ENCODE measurements at places on chromosomes 4 and X. TPM values are rescaled to one million over a fixed set of nuclear protein-coding genes. Genes with fewer than 3 reads are reported as not detected.
A peak's percentile ranks its signal among the peaks of the same experiment; 100 is the strongest.

DNA sequence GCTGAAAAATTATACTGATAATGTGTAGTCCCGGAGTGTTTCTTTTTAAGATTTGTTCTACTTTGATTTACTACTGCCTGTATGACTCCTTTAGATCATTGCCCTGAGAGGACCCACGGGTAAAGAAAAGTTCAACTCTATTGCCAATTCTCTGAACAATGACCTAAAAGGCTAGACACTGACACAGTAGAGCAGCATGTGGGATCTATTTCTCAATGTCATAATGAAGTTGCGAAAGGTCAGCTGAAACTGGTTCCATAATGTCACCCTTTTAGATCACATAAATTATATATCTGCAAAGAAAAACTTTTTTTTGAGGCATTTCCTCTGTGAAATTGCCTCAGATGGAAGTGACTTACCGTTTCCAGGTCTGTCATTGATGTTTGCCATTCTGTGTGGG is 67.4 kb downstream of the GLRB start:
- DNase-seq, result no peak

GRCh38 chrX:101677028-101677427 is 17.4 kb upstream of the ARMCX2 start:
- no peak for DNase-seq

DNA sequence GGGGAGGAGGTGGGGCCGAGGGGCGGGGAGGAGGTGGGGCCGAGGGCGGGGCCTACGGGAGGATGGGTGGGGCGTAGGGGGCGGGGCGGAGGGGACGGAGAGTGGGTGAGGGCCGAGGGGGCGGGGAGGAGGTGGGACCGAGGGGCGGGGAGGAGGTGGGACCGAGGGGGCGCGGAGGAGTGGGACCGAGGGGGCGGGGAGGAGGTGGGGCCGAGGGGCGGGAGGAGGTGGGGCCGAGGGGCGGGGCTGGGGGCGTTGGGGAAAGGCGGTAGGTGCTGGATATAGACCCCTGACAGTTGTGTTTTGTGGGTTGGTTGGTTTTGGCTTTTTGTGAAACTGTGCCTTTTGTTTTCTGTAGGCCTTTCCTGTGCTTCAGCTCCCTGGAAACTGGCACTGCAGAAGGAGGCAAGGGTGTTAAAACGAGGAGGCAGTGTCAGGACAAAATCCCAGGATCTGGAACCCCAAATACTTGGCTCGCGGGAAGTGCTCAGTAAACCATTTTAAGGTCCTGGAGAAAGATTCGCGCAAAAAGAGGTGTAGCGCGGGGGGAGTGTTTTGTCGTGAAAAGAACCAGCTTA is 580 bp upstream of the MMGT1 start:
- peak; percentile 73 for DNase-seq

DNA sequence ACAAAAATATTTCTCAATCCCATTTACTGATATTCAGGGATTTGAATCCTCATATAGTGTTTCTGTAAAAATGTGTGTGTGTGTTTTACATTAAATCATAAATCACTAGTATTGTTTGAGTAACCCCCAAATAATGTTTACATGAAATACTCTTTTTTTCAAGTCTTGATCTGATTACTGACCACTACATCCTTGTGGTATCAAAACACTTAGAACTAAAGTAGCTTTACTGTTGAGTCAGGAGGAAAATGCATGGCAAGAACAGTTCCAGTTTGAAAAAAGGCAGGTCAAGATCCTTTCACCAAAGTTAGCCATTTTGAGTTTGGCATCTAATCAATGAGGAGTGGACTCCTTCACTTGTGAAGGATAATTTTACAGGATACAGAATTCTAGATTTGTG is 3.6 kb upstream of the WDR19 start:
- DNase-seq, result no peak

- DNase-seq, result peak; percentile 29
Measured at GRCh38 chrX:110407910-110408545, 49.4 kb downstream of the RTL9 start.

- no peak for DNase-seq
Measured at GRCh38 chr4:104272966-104273365, 221.7 kb downstream of the CXXC4 start.

DNA sequence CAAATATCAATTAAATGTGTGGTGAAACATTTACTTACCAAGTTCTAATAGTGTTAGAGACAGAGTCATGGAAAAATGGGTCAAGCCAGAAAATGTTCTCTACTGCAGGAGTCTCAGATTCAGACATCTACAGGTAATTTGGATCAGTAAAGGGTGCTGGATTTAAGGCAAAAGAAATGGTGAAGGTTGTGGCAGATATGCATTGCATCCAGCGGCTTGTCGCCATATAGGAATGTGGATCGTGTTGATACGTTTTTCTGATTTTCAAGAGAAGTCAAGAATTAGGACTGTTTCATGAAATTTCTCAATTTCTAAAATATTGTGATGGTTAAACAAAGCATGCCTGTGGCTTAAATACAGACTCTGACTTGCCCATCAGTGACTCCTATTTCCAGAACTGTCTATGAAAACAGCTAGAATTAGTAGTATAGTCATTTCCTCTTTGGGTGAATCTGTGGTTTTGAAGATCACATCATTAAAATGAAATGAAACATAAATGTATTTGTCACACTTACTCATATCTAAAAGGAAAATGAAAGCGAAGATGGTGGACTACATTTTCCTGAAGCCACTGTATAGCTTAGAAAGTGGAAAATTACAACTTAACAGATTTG is 110.1 kb upstream of the VEGFC start:
- DNase-seq, result peak; percentile 55

DNA sequence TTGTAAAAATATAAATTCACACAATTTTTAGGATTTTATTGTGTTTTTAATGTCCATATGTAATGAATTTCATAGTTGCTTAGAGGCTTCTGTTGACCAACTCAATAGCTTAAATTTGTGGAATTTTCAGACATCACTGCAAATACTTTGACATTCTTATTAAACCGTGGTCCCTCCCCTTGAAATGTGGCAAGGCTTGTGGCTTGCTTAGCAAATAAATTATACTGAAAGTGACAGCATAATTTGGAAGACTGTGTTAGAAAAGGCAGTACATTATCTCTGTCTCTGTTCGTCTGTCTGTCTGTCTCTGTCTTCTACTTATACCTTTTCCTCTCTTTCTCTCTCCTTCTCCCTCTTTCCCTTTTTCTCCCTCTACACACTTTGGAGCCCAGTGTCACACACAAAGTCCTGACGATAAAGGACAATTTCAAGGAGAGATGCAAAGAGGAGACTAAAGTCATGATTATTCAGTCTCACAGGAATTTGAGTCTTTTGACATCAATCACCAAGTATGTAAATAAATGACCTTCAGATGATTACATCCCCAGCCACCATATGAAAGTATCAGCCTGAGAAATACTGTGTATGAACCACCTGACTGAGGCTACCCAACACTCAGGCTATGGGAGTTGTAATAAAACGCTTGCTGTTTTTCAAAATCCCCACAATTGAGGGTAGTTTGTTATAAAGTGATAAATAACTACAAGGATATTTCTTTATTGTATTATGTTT is 21.0 kb upstream of the UGT2B7 start:
- DNase-seq, result no peak

DNA sequence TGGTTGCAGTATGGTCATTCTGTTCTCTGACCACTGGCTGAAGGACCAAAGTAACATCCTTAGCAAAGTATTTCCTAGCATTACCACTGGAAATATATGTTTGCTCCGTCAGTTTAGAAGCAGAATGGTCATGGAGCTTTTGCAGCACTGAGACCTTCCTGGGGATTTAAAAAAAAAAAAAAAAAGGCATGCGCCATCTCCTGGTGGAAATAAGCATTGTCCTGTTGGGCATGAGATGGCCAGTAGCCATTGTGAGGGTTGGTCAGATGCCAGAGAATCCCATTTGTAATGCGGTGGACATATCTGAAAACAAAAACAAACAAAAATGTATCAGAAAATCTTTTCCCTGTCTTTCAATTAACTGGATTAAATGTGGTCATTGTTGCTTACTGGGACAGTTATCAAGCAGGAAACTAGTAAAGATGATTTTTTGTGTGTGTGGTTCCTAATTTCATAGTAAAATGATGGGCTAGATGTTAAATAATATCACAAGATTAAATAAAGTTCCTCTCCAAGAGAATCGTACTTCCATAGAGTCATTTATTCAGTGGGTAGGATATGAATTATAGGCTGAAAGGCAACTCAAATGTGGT is 139.6 kb downstream of the SOWAHB start:
- peak; percentile 60 for DNase-seq

- no peak for DNase-seq
Measured at GRCh38 chr4:15738877-15739276, 36.0 kb downstream of the BST1 start.

DNA sequence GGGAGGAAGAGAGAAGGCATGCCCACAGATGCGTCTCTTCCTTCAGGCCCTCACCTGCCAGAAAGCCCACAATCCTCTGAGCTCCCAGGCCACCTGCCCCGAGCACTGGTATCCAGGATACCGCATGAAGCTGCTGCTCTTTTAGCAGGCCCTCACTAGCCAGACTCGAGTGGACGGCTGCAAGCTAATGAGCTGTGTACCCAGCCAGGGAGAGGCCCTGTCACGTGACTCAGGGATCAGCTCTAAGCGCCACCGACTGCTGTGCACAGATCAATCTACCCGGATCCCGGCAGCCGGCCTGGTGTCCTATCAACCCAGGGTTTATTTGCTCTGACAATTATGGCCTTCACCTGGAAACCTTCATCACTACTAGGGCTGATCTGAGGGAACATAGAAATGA is 39.0 kb downstream of the BCOR start:
- DNase-seq, result no peak

DNA sequence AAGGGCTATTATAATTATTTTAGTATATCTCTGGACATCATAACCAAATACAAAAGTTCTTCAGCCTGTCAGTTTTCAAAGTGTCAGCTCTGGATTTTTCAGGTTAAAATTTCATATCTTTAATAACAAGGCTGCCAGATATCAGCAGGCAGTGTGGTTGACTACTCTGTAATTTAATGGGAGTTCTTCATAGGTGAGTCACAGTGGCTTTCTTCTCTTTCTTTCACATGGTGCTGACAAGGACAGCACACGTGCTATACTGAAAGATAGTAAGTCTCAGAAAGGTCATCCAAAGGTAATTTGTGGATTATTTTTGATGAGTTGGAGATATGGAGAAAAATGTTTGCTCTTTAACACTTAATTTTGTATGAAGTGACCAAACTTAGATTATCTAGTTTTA is 43.2 kb downstream of the GALNT7 start:
- peak; percentile 67 for DNase-seq

The VEGFD gene
- 1.1 TPM for total RNA-seq

The GASK1B gene
- total RNA-seq, result 0.23 TPM

The C4orf50 gene
- total RNA-seq, result not detected

The MAGEA2B gene
- total RNA-seq, result 45.1 TPM

The PGAM4 gene
- total RNA-seq, result not detected

The GLRB gene
- total RNA-seq, result 5.0 TPM

The CACNA1F gene
- not detected for total RNA-seq

The MAGEA12 gene
- 60.6 TPM for total RNA-seq

The CPE gene
- 10.2 TPM for total RNA-seq

The GAGE12J gene
- total RNA-seq, result not detected
